NCI-H510A (cell line): ENCODE measurements at places on chromosomes 4 and X.
A peak's percentile ranks its signal among the peaks of the same experiment; 100 is the strongest.

DNA sequence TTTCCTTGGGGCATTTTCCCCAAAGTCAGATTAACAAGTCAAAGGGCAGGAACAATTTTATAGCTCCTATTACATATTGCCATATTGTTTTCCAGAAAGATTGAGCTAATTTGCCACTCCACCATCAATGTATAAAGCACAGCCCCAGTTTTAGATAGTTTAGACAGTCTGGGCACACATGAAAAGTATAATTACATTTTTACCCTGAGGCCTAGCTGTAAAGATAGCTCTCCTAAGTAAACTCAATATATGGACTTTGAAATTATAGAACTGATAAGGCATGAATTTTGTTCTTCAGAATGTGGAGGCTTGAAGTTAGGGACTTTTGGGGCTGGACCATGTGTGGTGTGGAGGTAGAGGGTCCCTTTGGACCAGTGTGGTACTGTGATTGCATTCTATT lies 166.0 kb downstream of the FHIP1A start:
- DNase-seq, result no peak

- no peak for DNase-seq
Observed at GRCh38 chr4:22508376-22508775, 7.5 kb downstream of the ADGRA3 start.

DNA sequence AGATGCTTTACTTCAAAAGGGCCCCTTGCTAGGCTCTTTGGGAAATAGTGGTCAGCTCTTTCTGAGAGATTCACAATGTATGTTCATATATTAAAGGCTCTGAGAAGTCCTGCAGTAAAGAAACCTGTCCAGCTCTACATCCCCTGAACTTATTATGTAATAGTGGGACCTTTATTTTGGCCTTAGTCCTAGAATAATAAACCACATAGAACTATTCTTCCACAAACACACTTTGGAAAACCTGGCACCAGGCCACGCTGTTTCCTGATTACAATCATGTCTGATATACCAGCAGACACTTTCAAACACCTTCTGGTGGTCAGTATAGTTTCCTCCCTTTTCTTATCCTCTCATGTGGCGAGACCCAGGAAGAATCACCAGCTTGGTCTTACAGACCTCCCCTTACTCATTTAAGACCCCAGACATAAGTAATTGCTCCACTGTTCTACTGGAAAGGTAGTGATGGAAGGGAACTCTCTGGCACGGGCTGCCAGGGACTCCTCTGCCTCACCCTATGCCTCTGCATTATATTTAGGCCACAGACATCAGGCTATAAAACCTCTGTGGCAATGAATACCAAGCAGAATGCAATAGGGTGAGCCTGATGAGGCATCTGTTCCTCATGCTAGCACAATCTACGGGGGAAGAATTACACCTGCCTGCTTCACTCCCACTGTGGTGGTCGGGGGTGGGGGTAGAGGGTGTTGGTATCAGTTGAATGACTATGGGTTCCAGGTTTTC lies 5.7 kb upstream of the PPEF1 start:
- no peak for DNase-seq

DNA sequence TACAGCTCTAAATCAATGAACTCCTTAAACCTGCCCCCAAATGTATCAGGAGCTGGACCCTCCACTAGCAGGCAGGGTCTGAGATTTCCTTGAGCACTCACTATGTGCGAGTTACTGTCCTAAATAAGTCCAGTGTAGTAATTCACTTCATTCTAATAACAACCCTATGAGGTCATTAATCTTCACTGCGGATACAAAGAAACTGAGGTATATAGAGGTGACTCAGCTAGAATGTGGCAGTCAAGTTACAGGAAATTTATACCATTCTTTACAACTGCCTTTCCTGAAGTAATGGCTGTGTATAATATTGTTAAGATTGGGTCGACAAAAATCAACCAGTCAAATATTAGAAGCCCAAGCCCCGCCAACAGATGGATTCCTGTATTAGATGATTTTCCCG lies 473.9 kb upstream of the FTHL17 start:
- no peak for DNase-seq

DNA sequence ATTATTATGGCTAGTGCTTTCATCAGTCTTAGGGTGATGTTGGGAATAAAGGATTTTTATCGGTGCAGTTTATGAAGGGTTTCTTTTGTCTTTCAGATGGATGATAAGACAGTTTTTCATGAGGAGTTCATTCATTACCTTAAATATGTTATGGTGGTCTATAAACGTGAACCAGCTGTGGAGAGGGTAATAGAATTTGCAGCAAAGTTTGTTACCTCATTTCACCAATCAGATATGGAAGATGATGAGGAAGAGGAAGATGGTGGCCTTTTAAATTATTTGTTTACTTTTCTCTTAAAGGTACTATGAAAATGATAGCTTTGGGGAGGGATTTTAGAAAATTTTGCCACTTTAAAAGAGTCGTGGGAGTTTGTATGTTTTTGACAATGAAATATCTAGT lies 1.3 kb downstream of the NCAPG start:
- no peak for DNase-seq

DNA sequence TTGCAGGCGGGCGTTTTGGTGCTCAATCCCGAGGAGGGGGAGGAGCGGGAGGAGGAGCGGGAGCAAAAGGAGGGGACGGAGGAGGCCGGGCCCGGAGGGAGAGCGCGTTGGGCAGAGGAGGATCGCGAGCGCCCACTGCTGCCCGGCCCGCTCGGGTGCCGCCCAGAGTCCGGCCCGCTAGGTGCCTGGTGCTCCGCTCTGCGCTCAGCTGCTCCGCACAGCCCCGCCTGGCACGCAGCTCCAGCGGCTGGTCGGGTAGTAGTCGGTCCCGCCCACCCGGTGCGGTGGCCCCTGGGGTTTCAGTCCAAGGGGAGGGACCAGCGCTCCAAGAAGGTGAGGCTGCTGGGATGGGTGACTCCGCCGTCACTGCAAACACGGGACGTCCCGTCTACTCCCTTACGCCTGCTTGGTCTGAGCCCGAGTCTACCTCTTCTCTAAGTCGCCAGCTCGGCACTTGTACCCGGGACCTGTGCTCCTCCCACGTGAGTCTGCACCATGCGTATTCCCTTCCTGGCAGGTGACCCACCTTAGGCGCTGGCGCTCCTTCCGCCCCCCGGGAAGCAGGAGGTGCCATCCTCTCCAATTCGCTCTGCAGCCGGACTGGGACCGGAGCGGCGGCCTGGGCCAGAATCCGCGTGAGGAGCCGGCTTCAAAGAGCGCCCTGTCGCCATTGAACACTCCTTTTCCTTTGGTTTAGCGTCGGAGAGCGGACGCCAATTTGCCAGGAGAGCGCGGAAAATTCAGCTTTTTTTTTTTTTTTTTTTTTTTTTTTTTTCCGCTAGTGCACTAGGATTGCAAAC lies 405 bp upstream of the HS3ST1 start:
- DNase-seq, result peak; percentile 83

DNA sequence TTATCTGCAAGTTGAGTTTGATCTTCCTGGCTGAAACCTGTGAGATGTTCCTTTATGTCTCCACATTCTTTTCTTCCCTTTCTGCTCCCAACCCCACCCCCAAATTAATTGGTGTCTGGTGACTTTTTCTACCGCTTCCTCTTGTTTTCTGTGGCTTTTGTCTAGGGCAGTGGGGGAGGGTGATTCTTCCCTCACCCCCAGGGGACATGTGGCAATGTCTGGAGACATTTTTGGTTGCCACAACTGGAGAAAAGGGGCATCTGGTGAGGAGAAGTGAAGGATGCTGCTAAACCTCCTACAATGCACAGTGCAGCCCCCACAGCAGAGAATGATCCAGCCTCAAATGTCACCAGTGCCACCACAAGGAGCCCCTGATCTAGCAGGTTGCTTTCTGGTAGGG lies 152.9 kb downstream of the NHS start:
- no peak for DNase-seq
